ENCODE measurements at places on chromosomes 4 and X. TPM values are rescaled to one million over a fixed set of nuclear protein-coding genes. Genes with fewer than 3 reads are reported as not detected.

- DNase-seq = no peak
Measured at GRCh38 chr4:15550491-15550890, 80.8 kb downstream of the CC2D2A start.

Gene LRCH2
- 0.44 TPM for total RNA-seq

Gene SYN1
- total RNA-seq = 0.36 TPM

DNA sequence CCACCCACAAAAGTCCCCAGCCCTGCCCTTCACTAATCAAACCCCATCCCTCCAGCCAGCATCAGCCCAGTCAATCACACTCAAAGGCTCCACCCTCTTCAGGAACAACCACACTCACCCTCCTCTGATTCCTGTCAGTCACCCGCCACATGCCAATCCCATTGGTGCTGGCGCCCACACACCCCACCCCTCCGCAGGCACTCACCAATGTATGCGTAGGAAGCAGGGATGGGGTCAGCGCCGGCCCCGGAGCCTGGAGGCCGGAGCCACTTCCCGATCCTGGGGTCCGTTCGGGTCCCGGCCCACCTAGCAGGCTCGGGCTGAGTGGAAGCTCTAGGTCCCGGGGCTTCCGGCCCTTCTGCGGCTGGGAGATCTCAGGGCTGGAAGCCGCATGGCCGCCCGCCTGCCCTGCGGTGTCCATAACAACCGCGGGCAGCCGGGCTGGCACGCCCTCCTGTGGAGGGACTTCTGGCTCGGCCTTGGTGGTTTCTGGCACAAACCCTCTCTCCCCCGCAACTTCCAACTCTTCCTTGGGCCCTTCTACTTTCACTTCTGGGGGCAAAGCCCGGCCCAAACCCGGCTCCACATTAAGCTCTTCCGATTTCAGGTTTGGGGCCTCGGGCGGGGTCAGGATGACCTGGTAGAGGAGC, 7.9 kb upstream of the CFP start:
- DNase-seq = no peak

Gene MAGEA3
- total RNA-seq = not detected

GRCh38 chr4:37631551-37631950, 54.6 kb downstream of the RELL1 start:
- DNase-seq = peak; percentile 34
